ENCODE measurements at places on chromosomes 3 and 15.

DNA sequence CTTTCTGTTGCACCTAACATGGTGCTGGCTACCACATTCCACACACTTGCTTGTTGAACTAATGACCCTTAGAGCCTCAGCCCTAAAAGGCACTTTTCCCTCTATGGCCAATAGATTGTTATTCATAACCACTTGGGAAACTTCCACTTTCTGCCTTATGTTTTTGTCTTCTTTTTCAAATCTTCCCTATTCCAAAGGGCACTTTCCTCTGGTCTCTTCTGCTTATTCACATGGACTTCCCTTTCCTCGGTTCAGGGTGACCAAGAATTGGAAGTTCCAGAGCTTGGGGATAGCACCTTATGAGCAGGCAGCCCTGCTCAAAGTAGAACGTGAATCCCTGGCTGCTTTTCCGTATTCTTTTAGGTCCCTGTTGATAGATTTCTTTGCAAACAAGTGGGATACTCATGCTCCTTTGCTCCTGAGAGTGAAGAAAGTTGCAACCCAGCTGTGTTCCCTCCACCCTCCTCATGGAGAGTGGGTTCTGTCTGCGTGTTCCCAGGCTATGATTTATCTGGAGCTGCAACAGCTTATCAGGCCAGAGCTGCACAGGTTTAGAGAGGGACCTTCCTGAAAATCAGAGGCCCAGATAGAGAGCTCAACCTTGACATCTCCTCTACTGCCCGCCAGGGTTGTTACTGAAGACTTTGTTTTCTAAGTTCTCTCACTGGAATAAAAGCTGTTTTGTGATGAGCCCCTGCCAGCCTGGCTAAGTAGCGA, 58.8 kb upstream of the MYZAP start:
- no peak for DNase-seq

- peak; percentile 26 for DNase-seq
Measured at GRCh38 chr3:129612534-129613366, 6.3 kb upstream of the PLXND1 start.

GRCh38 chr15:31207246-31207645, 105.7 kb upstream of the TRPM1 start:
- no peak for DNase-seq

DNA sequence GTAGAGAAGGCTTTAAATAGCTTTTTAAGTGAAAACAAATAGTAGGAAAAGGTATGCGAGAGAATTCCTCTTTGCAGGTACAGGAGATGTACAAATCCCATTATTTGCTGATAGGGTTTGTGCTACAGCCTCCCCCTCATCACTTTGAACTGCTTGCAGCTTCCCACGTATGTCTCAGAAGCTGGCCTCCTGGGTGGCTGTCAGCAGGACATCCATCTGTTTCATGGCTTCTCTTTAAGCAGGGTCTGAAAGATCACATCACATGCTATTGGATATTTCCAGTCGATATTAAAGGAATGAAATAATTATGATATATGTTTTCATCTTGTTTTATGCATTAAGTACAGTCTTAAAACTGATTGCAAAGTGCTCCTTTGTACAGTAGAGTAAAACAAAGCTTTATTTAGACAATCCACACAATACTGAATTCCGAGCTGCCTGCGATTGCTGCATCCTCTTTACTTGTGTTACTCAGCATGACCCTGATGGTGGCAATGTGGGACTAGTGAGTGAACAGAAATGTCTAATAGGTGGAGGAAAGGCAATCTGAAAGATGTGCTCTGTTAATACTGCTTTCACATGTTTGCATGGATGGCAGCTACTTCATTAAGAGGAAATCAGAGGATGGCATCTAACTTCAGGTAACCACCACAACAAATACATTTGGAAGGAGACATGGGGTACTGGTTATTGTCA, 930.6 kb upstream of the SEMA6D start:
- DNase-seq = peak; percentile 1

GRCh38 chr3:163929069-163929652, 1149.1 kb downstream of the SI start:
- no peak for DNase-seq

DNA sequence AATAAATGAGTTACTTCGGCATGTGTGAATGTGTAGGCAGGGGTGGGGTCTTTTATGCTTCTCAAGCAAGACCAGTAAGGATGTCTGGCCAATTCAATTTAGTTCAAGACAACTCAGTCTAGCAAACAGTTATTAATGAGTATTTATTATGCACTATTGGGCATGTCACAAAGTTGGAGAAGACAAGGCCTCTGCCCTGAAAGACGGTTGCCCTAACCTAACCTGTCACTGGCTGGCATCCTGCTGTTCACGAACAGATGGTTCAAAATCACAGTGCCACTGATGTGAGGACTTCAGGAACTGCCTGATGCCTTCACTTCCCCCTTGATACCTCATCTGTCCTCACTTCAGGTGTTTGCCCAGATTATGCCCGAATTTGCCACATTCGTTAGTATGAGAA, 217.8 kb downstream of the SOX2 start:
- no peak for DNase-seq

DNA sequence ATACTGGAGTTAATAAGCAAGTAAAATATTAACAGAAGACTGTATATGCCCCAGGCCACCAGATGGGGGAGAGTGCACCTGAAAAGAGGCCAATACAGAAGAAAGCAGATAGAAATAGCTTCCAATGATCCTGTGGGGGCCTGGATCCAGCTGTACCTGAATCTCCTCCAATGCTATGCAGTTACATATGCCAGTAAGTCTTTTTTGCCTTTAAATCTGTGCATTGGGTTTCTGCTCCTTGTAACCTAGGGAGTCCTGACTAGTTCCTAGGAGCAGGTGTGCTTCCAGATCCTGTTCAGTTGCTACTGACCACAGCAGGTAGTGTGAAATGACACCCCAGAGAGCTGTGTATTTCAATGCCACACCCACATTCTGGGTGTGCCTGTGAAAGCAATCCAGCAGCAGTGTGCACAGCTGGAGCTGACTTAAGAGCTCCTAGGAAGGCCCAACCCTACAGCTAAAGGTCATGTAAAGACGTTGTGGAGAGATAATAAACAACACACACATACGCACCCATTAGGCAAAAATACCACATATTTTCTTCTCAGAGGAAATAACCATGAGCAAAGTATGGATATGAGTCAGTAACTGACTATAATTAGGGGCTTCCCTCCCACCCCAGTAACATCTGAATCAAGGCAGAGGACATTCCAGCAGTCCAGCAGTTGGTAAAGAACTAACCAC, 62.2 kb upstream of the AKAP13 start:
- DNase-seq = peak; percentile 92
